Activated CD8-positive, alpha-beta memory T cell treated with anti-CD3 and anti-CD28 coated beads, Interleukin-2, amount 10 ng/mL, durations not matched to agents 7 days and 5 days (primary cell): ENCODE measurements at places on chromosomes 11 and 22. TPM values are rescaled to one million over a fixed set of nuclear protein-coding genes. Genes with fewer than 3 reads are reported as not detected.

GRCh38 chr22:42645341-42645937 lies 3.8 kb downstream of the CYB5R3 start:
- peaks cover 16% of the 10 kb centered on the region for H3K4me1 ChIP-seq
- H3K36me3 ChIP-seq = peaks cover 2% of the 10 kb centered on the region
- no peak for DNase-seq
- no peak overlapping the region for H3K4me3 ChIP-seq
- no peak overlapping the region for H3K27ac ChIP-seq

The ARHGAP8 gene
- total RNA-seq = 1.1 TPM

The TEX12 gene
- not detected for total RNA-seq

GRCh38 chr22:28017558-28017820 lies 98.4 kb upstream of the PITPNB start:
- no peaks in the 10 kb centered on the region for H3K27me3 ChIP-seq
- H3K4me1 ChIP-seq = peaks cover 18% of the 10 kb centered on the region
- H3K4me3 ChIP-seq = no peak overlapping the region
- DNase-seq = no peak
- H3K36me3 ChIP-seq = no peaks in the 10 kb centered on the region
- no peak overlapping the region for H3K27ac ChIP-seq

- peak; percentile 69 for DNase-seq
- H3K36me3 ChIP-seq = no peaks in the 10 kb centered on the region
- H3K27ac ChIP-seq = no peak overlapping the region
- peaks cover 35% of the 10 kb centered on the region for H3K27me3 ChIP-seq
These were observed 115.1 kb upstream of the RASSF10 start for GRCh38 chr11:12893787-12894672.

DNA sequence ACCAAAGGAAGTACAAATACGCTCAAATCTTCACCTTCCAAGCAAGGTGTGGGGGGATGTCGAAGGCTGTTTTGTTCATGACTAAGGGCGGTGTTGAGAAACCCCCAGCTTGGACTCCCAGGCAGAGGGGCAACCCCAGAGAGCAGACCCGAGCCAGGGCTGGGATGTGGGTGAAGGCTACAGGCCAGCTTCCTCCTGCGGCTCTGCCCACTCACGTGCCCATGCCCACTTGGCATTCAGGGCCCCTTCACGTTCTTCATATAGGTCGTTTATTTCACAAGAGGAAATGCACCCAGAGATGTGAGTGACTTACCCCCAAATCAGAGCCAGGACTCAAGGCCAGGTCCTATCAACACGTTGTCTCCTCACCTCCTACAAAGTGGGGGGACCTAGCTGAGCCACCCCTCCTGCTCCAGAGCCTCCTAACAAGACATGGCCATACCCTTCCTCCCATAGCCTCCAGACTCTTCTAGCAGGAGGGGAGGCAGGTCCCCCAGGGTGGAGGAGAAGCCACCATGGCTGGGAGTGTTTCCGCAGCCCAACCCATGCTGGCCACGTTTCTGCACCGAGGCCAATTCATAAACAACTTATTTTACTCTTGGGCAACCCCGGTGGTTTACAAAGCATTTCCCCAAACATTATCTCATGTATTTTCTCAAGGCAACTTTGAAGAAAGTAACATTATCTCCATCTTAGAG lies 22.0 kb downstream of the TMEM184B start:
- no peak overlapping the region for H3K27ac ChIP-seq
- H3K36me3 ChIP-seq = peaks cover 3% of the 10 kb centered on the region
- DNase-seq = no peak
- no peaks in the 10 kb centered on the region for H3K4me1 ChIP-seq
